ENCODE measurements at places on chromosomes 2 and 18.

- DNase-seq, result no peak
Measured at GRCh38 chr2:164934401-164935117, 20.8 kb downstream of the SLC38A11 start.

DNA sequence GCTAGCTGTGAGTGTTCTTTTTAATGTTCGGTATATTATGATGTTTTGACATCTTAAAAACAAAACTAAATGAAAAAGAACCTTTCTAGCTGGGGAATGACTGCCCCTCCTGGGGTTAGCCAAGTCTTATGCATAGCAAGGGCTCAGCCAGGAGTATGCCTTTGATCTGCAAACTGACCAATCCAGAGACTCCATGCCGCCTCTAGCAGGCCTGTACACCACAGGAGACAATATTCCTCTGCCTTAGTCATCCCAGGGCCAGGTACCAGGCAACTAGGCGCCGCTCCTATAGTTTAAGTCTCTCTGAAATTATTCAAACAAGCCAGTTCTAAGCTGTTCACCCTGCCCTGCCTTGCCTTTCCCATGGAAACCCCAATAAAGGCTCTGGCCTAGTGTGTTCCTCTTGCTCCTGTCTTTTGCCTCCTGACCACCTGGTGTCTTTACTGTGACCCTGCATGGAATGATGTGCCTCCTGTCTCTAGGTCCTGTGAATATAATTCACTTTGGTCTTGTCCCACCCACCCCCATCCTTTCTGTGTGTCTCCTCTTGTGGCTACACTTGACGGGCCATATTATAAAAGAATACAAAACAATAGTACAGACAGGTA lies 52.0 kb upstream of the CHN1 start:
- no peak for DNase-seq

DNA sequence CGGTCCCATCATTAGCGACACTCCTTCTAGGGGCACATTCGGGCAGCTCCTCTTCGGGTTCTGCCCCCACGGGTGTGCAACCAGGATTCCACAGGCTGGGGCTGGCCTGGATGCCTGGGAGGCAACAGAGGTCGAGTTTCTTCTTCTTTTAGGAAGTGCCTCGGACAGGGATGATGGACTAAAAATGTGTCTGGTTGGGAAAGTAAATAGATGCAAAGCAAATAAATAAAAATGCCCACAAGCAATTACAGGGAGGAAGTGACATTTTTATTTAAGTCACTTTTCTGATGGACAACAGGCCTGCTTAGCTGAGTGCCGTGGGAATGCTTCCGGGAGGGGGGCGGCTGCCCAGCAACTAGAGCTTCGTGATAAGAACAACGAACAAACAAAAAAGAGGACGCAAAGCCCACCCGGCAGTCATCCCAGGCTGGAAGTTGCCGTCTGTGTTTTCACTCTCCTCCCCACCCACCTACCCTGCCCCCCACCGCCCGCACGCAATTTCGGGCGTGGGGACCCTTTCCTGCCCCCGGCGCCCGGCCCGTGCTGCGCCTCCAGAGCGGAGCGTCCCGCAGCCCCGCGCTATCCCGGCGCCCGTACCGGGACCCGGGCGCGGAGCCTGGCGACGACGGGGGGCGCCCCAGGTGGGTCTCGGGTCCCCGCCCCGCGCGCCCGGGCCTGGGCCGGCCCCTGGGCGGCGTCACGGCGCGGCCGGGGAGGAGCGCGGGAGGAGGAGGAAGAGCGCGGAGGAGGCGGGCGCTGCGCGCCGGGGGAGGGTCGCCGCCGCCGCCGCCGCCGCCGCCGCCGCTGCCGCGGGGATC lies 412 bp upstream of the NCK2 start:
- peak; percentile 67 for DNase-seq

GRCh38 chr18:67515942-67516538 lies 480 bp downstream of the DSEL start:
- peak; percentile 28 for DNase-seq

- DNase-seq, result no peak
Measured at GRCh38 chr2:240933048-240933965, 27.2 kb downstream of the CROCC2 start.

GRCh38 chr2:228086561-228086960 lies 94.9 kb downstream of the SPHKAP start:
- no peak for DNase-seq

DNA sequence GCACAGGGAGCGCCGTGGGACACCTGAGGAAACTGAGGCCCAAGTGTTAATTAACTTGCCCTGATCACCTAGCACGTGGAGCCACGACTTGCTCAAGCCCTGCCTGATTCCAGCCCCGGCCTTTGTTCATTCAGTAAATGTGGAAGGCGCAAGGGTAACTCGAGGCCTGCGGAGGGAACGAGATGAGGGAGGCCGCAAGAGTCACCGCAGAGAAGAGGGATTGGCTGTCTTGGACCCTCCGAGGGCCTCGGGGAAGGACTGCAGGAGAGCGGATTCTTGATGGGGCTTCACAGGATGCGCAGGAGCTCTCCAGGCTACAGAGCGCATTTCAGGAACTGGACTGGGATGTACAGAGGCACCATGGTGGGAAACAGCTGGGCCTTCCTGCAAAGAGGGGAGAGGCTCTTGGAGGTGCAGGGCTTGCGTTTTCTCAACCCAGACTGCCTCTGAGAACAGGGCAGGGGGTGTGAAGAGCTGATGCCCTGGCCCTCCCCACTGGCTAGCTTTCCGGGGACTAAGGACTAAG lies 511 bp upstream of the ANKMY1 start:
- DNase-seq, result no peak

DNA sequence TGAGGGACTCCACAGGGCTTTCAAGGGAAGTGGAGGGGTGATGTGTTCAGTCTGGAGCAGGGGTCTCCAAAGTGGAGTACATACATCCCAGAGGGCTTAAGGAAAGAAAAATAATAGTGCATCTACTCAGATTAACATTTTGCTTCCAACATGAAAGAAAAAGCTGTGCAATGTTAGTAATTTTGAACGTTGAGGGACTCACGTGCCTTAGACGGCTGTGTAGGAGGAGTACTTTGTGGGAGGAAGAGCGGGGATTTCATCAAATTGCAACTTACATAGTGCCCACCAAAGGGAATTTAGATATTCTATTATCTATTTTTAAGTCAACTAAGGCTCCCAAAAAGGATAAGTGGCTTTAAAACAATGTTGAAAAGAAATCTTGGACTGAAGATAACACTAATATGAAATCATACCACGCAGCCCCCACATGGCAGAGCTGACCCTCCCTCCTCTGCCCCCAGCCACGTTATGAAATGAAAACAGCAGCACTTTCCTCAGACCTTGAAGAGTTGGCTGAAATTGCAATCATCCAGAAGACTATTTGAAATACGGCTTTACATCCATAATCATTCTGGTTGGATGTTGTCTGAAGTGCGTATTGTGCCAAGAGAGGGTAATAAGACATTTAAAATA lies 42.9 kb downstream of the MEX3C start:
- DNase-seq, result no peak

DNA sequence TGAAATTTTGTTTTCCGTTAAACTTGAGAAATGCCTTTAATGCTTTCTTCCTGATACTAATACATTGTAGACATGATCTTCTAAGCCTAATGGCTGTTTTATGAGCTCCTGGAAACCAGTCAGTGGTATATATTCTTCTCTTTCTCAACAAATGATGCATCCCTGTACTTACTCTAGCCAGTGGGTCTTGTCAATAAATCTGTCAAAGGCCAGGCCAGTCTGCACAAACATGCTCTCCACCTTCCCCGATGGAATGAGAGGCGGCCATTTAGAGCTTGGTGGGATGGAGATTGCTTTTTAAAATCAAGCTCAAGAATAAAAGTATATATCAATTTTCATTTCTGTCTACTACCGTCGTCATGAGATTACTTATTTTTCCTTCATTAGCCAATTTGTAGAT lies 140.1 kb downstream of the LYPD6B start:
- DNase-seq, result no peak

DNA sequence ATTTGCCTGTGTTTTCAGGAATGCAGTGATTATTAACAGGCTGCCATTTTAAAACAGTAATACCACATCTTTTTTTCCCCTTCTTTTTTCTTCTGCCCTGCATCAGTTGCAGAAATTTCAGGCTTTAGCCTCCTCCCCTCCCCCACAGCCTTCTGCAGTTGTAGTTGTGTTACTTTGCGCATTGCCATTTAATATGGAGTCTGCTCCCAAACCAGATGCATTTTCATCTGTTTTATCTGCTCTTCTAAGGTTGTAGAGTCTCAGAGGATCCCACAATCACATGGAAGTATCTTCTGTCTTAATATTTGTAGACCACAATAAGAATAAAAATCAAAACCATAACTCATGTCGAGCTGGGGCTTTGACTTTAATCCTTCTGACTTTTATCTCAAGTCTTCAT lies 3.8 kb downstream of the ASXL3 start:
- DNase-seq, result no peak

- DNase-seq, result no peak
Measured at GRCh38 chr2:96484091-96484490, 21.1 kb downstream of the NEURL3 start.

GRCh38 chr2:216636551-216637450 lies 3.6 kb downstream of the IGFBP2 start:
- no peak for DNase-seq

GRCh38 chr2:44283116-44283666 lies 7.9 kb downstream of the SLC3A1 start:
- no peak for DNase-seq

GRCh38 chr2:122139739-122140420 lies 384.4 kb downstream of the TSN start:
- DNase-seq, result no peak

DNA sequence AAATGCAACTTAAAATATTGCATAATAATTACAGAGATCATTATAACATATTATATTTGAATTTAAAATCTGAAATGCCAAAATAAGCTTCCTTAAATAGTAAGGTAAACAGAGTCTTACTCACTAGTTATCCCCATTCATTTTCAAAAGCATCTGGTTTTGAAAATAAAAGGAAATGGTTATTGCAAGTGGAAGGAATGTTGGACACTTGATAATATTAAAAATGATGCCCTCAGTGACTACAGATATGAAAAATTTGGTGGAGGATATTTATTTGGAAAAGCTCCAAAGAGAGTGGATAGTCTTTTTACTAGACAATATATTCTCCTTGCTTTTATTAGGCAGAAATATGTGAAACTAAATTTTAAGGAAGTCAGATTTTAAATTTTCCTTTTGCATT lies 39.7 kb downstream of the CDH19 start:
- DNase-seq, result no peak

- DNase-seq, result no peak
Measured at GRCh38 chr2:72806280-72806945, 19.4 kb downstream of the EXOC6B start.

DNA sequence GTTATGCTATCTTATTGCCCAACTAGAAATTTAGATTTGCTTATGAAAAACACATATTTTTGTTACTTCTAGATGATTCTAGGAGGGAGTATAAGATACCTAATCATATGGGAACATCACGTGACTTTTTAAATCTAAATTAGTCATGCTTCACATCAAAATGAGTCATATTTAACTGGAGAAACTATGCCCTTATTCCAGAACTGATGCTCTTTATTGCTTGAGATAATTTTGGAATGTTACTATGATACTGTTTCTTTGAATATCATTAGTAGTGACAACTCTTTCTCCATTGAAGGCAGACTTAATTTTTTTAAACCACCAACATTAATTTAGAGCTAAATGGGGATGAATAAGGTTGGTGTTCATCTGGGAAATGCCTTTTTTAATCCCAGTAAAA lies 19.9 kb upstream of the ELAC1 start:
- DNase-seq, result no peak

GRCh38 chr18:67639872-67640271 lies 123.4 kb upstream of the DSEL start:
- DNase-seq, result no peak

- DNase-seq, result no peak
Measured at GRCh38 chr2:88296247-88296646, 126.1 kb downstream of the THNSL2 start.

DNA sequence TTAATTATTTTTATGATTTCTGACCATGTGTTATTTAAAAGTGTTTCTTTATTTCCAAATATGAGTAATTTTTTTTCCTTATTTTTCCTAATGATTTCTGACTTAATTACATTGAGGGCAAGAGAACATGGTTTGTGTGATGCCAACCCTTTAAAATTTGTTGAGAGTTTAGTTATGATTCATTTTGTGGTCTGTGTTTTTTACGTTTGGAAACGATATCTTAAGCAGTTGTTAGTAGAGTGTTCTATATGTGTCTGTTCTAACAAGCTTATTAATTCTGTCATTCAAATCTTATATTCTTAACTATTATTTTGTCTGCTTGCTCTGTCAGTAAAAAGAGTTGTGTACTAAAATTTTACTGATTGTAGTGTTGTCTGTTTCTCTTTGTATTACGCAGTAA lies 15.0 kb downstream of the NAB1 start:
- no peak for DNase-seq

DNA sequence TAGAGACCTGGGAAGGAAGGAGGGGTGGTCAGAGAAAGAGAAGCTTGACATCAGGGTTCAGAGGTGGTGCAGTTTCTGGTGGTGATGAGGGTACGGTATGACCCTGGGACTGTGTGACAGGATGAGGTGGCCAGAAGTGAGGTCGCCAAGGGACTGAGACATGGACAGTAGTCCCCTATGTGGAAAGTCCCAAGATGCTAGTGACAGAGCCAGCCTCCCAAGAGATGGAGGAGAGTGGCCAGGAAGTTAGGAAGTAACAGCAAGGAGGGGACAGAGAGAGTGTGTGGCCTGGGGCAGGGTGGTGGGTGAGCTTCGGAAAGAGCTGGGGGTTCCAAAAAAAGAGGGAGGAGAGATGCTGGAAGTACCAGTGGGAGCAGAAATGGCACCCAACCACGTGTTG lies 66.0 kb downstream of the SMAD7 start:
- no peak for DNase-seq

DNA sequence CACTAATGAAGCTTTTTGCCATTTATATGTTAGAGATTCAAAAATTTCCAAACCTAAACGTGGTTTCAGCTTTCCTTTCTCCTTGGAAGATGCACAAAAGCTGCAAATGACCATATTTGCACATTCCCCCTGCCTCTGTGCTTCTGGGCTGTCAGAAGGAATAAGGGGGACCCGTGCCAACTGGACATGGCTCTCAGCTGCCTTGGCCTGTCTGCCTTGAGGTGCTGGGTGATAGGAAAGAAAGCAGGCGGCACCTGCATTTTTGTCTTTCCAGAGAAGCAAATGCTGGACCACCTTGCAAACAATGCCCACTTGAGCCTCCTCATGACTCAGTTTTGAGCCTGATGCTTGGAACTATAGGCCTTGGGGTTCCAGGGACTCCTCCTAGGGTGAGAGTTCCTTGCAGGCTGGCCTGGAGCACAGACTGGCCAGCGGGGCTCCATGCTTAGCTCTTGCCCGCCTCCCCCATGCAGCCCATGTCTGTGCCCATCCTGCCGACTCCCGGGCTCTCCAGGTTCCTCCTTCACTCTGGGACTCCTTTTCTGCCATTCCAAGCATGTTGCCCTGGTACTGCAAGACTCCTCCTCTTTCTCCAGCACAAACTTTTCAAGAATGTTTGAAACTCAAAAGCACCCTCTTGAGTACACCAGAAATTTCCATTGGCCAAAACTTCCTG lies 109.0 kb upstream of the EPAS1 start:
- DNase-seq, result no peak

- DNase-seq, result no peak
Measured at GRCh38 chr18:8969639-8970390, 132.7 kb upstream of the NDUFV2 start.

GRCh38 chr2:100699131-100699530 lies 120.8 kb upstream of the NPAS2 start:
- DNase-seq, result no peak
